Bronchial smooth muscle cell (primary cell): ENCODE measurements at places on chromosomes 2 and 18. TPM values are rescaled to one million over a fixed set of nuclear protein-coding genes. Genes with fewer than 3 reads are reported as not detected.

ANKRD30B gene
- under 0.01 TPM in 1 of 2 replicates, not detected in the other for total RNA-seq

EVA1A gene
- 5.8 and 19.2 TPM in 2 replicates for total RNA-seq

ZBTB7C gene
- under 0.01 TPM in 1 of 2 replicates, not detected in the other for total RNA-seq

GALNT5 gene
- 30.1 and 160 TPM in 2 replicates for total RNA-seq

DSG2 gene
- total RNA-seq: 0.17 and 2.2 TPM in 2 replicates

SERPINB4 gene
- not detected in 2 replicates for total RNA-seq

C1QL2 gene
- not detected in 2 replicates for total RNA-seq

CRYGD gene
- total RNA-seq: not detected in 2 replicates

SCN9A gene
- total RNA-seq: 5.2 and 12.1 TPM in 2 replicates

STARD6 gene
- total RNA-seq: 0.17 and 0.32 TPM in 2 replicates

GAL3ST2 gene
- total RNA-seq: 0.09 and 0.16 TPM in 2 replicates

IL1F10 gene
- not detected in 2 replicates for total RNA-seq

SEC11C gene
- total RNA-seq: 7.1 and 8.2 TPM in 2 replicates
